Stimulated activated CD4-positive, alpha-beta T cell treated with anti-CD3 and anti-CD28 coated beads, TNF-alpha, amount 100 ng/mL, for 1 hour (primary cell): ENCODE measurements at places on chromosomes 11 and 22.

DNA sequence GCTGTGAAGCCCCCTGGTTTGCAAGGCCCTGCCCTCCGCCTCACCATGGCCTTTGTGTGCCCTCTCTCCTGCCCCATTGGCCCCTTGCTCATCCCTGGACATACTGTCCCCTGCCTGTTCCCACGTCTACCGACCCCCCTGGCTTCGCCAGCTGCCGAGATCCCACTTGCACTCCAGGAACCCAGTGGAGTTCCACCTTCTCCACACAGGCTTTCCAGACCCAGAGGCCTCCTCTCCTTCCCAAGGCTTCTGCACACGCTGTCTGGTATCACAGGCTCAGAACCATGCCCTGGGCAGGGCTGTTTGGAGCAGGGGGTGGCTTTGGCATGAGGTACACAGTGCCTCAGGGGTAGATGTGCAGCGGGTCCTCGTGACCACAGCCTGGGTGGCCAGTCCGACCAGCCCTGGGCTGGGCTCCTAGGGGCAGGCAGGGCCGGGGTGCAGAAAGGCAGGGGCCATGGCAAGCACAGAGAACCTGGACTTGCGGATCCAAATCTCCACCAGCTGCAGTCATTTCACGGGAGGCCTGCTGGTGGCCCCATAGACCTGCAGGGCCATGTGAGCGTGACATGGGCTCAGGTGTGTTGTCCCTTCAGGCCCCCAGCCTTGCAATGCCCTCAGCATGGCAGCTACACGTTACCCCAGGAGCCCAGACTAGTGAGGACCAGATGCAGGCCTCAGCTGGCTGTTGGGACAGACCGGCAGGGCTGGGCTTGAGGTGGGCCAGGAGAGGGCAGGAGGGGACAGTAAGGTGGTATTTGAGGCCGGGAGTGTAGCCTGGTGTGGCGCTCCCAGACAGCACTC is 9.5 kb downstream of the GRK2 start:
- no peak for DNase-seq

DNA sequence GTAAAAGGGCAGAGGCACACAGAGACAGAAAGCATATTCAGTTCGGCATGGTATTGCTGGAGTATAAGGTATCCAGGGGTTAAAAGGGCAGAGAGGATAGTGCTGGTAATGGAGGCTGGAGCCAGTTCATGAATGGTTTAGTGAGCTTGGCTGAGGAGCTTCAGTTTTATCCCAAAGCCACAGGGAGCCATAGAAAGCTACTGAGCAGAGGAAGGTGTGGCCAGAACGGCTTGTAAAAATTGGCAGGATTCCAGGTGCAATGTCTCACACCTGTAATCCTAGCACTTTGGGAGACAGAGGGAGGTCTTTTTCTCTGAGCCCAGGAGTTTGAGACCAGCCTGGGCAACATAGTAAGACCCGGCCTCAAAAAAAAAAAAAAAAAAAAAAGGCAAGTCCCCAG is 186.1 kb downstream of the MYO18B start:
- DNase-seq: no peak

DNA sequence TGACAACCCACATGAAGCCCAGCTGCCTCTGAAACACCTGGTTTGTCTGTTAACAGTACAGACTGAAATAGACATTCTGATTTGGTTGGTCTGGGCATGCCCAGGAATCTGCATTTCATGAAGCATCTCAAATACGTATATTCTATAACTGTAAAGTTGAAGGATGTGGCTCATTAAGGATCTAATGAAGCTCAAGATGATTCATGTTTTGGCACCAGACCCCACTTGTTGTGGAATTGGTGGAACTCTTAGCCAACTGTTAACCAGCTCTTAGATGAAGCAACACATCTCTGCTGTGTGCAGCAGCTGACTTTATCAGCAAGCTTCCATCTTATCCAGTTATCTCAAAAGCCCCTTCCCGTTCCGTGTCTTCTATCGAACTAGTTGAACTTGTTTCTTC is 232.2 kb downstream of the INSC start:
- no peak for DNase-seq

- DNase-seq: no peak
Observed at GRCh38 chr11:133153031-133153430, 379.3 kb downstream of the OPCML start.

- DNase-seq: no peak
Observed at GRCh38 chr11:1178201-1178885, 20.6 kb downstream of the MUC5AC start.

GRCh38 chr11:62352355-62353336 is 15.4 kb downstream of the ASRGL1 start:
- no peak for DNase-seq

GRCh38 chr11:17578296-17578695 is 31.2 kb downstream of the OTOG start:
- DNase-seq: no peak

- no peak for DNase-seq
Observed at GRCh38 chr11:58286249-58286648, 18.2 kb upstream of the OR10W1 start.

- no peak for DNase-seq
Observed at GRCh38 chr11:122661182-122661945, 5.8 kb downstream of the UBASH3B start.

GRCh38 chr11:117631336-117632140 is 165.5 kb downstream of the DSCAML1 start:
- DNase-seq: no peak

DNA sequence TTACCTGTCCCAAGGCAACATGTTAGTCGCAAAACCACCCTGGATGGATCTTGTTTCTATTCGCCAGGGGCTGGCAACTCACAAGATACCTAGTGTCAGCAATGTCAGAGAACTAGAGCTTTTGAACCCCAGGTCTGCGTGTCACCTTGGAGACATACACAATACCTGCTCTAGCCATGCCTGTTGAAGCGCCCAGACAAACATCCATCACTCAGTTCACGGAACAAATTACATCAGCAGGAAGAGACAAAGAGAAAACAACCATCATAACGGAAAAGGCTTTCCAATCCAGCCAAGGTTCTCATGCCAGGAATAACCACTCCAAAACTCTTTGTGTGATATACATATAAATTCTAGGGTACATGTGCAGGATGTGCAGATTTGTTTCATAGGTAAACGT is 2.2 kb downstream of the CD59 start:
- DNase-seq: no peak

GRCh38 chr22:42289671-42290541 is 19.5 kb upstream of the TCF20 start:
- DNase-seq: no peak

GRCh38 chr22:31260474-31260856 is 31.8 kb downstream of the PIK3IP1 start:
- no peak for DNase-seq

DNA sequence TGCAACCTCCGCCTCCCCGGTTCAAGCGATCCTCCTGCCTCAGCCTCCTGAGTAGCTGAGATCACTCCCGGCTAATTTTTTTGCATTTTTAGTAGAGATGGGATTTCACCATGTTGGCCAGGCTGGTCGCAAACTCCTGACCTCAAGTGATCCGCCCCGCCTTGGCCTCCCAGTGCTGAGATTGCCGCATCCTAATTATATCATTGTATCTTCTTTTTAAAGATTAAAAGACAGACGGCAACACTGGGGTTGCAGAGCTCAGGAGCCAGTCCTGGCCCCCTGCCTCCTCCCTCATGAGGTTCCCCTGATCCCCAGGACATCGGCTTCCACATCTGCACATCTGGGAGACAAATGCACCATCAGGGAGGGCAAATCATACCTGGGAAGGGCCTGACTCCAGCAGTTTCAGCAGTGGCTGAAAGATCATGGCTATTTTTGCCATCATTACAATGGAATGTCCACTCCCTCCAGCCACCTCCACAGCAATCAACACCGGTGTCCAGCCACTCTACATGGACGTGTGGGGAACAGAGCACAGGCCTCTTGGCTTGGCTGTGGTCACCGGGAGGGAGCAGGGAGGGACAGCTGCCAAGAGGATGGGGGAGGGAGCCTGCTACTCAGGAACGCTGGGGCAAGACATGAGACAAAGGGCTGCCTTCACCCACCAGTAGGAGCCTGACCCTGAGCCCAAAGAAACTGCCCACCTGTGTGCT is 9.2 kb upstream of the CELSR1 start:
- DNase-seq: no peak

DNA sequence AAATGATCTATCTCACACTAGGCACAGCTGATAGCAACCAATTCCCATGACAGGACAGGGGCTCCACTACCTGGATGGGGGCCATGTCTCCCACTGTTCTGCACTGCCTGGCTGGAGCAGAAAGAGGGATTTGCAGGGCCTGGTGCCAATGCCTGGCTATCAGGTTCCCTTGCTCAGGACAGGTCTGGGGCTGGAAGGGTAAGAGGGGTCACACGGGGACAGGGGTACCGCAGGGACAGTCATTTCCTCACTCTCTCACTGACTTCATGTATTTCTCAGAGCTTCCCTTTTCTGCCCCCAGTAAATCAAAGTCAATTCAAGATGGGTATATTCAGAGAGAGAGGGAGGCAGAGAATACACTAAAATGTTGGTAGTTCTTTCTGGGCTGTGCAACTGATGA is 119.1 kb upstream of the CSNK2A3 start:
- DNase-seq: no peak

- DNase-seq: no peak
Observed at GRCh38 chr22:36816636-36817524, at the start of gene PVALB. Gene PVALB, minus strand, starts transcription at chr22:36817035. Its CDS starts 30 bp downstream, at chr22:36817005.

DNA sequence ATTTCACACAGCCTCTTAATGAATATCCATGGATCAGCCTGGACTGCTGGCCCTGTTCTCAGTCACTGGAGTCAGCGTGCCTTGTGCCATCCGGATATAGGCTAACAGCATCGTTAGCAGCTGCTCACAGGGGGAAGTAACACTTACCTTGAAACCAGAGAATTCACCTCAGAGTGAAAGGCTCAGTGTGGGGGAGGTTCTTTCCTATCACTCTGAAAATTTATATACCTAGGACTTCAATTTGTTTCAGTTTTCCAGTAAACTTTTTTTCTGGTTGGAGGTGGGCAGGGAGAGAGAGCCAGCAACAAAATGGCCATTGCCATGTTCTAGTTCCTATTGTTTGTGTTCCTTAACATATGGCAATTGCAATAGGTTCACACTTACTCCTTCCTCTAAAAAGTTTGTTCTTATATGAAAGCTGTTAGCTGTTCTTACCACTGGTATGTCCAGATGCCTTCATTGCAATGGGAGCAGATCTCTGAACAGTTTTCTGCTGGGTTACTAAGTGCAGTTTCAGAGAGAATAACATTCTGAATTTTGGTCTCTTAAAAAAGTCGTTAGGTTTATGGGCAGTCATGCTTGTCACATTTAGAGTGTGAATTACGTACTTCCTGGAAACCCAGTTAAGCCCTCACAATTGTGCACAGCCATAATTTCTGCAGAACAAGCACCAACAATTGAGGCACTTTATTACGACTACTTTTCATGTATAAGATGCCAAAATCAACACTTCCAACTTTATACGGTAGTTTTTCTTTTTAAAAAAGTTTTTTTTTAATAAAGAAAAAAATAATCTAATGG is 247.6 kb downstream of the CADM1 start:
- DNase-seq: no peak

- no peak for DNase-seq
Observed at GRCh38 chr22:47631571-47632102, 869.2 kb downstream of the TBC1D22A start.

DNA sequence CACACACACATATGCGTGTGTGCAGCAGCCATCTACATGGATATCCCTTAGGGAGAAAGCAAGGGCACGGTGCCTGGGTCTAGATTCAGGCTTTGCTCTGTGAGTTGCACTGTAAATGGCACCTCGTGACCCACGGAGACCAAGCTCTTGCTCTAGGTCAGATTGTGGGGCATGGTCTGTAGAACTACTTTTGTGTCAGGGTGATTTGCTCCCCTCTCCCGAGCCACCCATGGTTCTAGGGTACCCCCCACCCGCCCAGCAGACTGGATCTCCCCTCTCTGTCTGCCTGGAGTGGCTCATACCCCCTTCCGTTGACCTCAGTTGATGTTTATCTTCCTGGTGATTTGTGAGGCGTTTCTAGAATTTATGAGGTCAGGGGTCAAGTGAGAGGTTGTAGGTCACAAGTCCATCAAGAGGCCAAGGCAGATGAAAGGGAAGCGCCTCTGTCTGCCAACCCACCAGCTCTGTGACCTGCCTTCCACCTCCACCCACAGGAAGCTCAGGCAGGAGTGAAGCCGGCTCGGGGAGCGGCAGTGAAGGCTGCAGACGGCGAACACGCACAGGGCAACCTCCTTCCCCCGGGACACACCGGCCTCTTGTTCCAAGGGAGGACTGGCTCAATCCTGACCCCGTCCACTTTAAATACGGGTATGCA is 76.2 kb upstream of the TTLL12 start:
- DNase-seq: peak; percentile 12

GRCh38 chr11:73262851-73263495 is 9.2 kb upstream of the P2RY6 start:
- no peak for DNase-seq

GRCh38 chr11:62832336-62833234 is at the start of gene TEX54:
Gene TEX54, minus strand, starts transcription at chr11:62832841.
- DNase-seq: no peak

DNA sequence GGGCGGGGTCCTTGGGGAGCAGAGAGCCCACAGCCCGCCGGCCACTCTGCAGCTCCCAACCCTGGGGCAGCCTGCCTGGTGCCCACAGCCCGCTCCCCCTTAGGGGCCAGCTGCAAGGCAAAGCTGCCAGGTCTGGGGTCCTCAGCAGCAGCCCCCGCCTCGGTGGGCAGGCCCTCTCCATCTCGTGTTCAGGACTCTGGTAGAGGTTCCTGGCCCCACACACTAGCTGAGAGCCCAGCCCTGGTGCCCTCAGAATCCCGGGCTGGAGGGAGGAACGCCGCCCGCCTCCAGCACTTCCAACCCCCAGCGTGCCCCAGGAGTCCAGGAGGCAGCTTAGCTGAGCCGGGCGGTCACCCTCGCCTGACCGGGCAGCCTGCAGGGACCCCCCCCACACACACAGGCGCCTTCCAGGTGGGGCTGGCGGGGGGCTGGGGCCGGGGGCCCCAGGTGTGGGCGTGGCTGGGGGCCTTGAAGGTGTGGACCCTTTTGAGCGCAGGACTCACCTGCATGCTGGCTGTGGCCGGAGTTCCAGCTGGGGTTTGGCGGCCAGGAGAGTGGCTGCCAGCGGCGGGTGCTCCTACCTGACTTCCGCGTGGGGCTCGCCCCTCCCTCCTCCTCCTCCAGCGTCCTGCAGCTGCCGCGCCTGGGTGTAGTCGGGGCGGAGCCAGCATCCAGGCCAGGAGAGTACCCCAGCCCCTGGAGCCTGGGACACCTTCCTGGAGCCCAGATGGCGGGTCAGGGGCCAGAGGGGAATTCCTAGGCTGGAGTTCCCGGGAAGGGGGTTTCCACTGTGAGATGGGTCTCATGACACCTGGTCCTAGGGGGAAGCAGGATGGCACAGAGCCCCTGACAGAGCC is at the start of gene ANO9:
ANO9 (minus strand) TSS at position 594 of the 857 bp plus-strand sequence; CDS start at position 509, 85 bp downstream.
- no peak for DNase-seq

DNA sequence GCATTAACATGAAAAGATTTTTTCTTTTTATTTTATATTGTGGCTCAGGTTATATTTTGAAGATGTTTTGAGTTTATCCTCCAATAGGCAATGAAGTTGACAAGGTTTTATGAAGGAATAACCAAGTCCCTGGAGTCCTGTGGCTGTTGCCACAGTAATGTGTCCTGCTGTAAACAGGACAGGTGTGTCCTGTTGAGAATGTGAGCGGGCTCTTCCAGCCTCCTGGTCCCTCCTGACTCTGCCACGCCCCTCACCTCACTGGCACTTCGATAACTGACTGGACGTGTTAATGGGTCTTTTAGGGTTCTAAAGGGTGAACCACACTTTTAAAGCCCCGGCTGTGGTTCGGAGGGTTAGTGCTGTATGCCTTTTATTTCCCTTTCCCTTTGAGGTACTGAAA is 47.8 kb upstream of the OR4B1 start:
- no peak for DNase-seq
